ENCODE measurements at places on chromosomes 5 and 9.

DNA sequence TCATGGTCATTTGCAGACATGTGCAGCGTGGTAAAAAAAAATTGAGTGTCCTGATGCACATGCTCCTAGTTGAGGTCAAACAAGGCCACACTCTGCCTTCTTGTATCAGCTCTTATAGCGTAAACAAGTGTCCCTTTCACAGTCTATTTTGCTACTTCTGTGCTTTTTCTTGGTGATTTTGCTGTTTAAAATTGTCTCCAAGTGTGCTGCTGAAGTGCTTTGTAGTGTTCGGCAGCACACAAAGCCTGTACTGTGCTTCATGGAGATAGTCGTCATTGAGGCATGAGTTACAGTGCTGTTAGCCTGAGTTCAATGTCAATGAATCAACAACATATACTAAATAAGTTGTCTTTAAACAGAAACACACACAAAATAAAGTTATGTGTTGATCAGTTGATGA lies 690.4 kb upstream of the MEF2C start:
- H3K27ac ChIP-seq: no peak overlapping the region
- H3K36me3 ChIP-seq: no peaks in the 10 kb centered on the region
- no peaks in the 10 kb centered on the region for H3K4me1 ChIP-seq

DNA sequence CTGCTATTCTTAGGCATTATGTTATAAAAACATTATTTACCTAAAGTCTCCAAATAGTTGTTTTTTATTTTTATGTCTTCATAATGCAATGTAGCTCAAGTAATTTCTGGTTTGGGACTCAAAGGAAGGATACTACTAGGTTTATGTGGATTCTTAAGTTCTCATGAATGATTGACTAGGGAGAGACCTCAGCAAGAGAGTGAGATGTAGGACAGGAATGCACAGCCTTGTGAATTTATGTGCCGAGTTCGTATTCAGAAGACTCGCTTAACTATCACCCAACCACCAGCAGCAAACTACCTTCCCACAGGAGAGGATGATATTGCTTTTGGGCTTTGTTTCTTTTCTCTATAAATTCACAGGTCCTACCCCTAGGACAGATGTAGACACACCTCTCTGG lies 282.9 kb downstream of the ARHGEF28 start:
- no peak overlapping the region for H3K4me3 ChIP-seq
- H3K4me1 ChIP-seq: peaks cover 6% of the 10 kb centered on the region
- H3K36me3 ChIP-seq: no peaks in the 10 kb centered on the region
- DNase-seq: no peak

- H3K36me3 ChIP-seq: no peaks in the 10 kb centered on the region
- no peak for DNase-seq
- H3K27ac ChIP-seq: no peak overlapping the region
- H3K4me1 ChIP-seq: no peaks in the 10 kb centered on the region
- H3K4me3 ChIP-seq: no peak overlapping the region
- peaks cover 92% of the 10 kb centered on the region for H3K27me3 ChIP-seq
Measured at GRCh38 chr9:36956908-36957307, 77.2 kb downstream of the PAX5 start.

GRCh38 chr5:154444556-154445421 lies 1.0 kb upstream of the SAP30L start:
- no peaks in the 10 kb centered on the region for H3K27me3 ChIP-seq
- DNase-seq: no peak
- H3K27ac ChIP-seq: peak overlapping the region; percentile 96
- H3K36me3 ChIP-seq: peaks cover 36% of the 10 kb centered on the region
- peaks cover 67% of the 10 kb centered on the region for H3K4me1 ChIP-seq
- peak overlapping the region; percentile 98 for H3K4me3 ChIP-seq

GRCh38 chr9:75087289-75087823 lies 599 bp downstream of the NMRK1 start:
- peak; percentile 16 for DNase-seq
- peak overlapping the region; percentile 95 for H3K27ac ChIP-seq
- peaks cover 64% of the 10 kb centered on the region for H3K4me1 ChIP-seq
- H3K27me3 ChIP-seq: no peaks in the 10 kb centered on the region

DNA sequence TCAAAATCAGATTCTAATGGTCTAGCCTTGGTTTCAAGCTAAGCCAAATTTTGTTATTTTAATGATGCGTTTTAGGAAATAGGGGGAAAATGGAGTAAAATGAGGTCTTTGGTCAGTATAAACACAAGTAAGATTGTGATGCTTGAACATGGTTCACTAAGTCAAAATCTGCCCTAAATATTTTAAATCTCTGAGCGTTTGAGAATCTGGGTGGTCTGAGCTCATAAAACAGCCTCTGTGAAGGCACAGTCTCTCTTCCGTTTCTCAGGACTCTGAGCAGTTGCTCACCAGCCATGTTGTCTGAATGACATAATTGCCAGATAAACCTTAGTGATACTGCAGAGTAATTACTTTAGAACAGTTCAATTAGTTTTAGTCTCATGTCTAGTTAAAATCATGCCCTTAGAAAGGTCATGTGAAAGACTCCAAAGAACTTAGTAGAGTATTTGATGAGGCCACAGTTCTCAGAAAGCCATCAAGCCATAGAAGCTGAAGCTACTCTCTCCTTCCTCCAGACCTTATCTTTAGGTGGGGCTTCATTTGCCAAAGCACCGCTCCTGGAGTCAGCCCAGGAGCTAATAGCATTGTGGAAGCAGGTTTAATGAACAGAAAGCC lies 257.1 kb upstream of the MAP3K1 start:
- H3K4me3 ChIP-seq: no peak overlapping the region
- no peaks in the 10 kb centered on the region for H3K36me3 ChIP-seq
- H3K27me3 ChIP-seq: peaks cover 38% of the 10 kb centered on the region
- H3K4me1 ChIP-seq: no peaks in the 10 kb centered on the region
- no peak for DNase-seq

GRCh38 chr5:172801179-172801671 lies 30.2 kb upstream of the DUSP1 start:
- peaks cover 18% of the 10 kb centered on the region for H3K4me1 ChIP-seq
- H3K36me3 ChIP-seq: peaks cover under 1% of the 10 kb centered on the region
- no peaks in the 10 kb centered on the region for H3K27me3 ChIP-seq
- no peak overlapping the region for H3K4me3 ChIP-seq
- no peak overlapping the region for H3K27ac ChIP-seq

GRCh38 chr5:50647726-50648125 lies 18.7 kb upstream of the PARP8 start:
- H3K27ac ChIP-seq: peak overlapping the region; percentile 83
- no peak for DNase-seq
- no peaks in the 10 kb centered on the region for H3K36me3 ChIP-seq
- H3K4me1 ChIP-seq: peaks cover 17% of the 10 kb centered on the region
- no peak overlapping the region for H3K4me3 ChIP-seq
- no peaks in the 10 kb centered on the region for H3K27me3 ChIP-seq

- no peaks in the 10 kb centered on the region for H3K27me3 ChIP-seq
- H3K27ac ChIP-seq: peak overlapping the region; percentile 75
- no peak overlapping the region for H3K4me3 ChIP-seq
- peaks cover 40% of the 10 kb centered on the region for H3K4me1 ChIP-seq
Measured at GRCh38 chr9:126401107-126401506, 74.5 kb downstream of the MVB12B start.

DNA sequence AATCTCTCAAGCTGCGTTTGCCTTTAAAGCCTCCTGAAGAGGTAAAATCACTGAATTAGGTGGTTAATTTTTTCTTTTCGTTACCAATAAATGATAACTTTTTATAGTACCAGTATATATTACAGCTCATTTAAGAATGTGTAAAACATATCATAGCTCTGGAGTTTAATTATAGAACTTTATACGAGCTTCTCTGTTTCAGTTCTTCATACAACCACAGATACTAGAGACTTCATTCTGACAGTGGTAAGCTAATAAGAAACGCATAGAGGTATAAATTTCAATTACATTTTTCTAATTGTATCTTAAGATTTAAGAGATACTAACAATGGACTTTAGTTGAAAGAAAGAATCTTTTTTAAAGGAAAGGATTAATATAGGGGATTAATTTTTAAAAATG lies 73.9 kb downstream of the PBX3 start:
- H3K27ac ChIP-seq: peak overlapping the region; percentile 73
- peaks cover 2% of the 10 kb centered on the region for H3K36me3 ChIP-seq
- no peak for DNase-seq
- H3K27me3 ChIP-seq: no peaks in the 10 kb centered on the region

DNA sequence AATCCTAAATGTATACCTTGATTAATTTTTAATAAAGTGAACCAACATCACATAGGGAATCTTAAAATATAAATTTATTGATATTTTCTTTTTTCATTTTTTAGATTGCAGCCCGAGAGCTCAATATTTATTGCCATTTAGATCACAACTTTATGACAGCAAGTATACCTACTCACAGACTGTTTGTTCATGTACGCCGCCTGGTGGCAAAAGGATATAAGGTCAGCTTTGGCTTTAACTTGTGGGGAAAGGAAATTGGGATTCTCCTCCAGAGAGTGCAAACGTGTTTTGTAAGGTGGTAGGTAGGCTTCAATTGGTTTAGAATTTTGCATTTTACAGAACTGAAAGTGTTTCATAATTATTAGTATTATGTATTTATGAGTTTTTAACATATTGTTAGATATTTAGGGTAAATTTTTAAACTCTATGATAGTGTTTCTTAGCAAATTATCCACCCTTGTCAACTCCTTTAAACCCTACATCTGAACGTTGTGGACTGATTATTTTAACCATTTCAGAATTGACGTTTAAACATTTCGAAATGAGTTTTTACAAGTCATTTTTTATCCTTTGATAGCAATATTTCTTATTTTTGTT lies 17.5 kb upstream of the DHFR start:
- H3K4me1 ChIP-seq: peaks cover 4% of the 10 kb centered on the region
- no peak overlapping the region for H3K27ac ChIP-seq

DNA sequence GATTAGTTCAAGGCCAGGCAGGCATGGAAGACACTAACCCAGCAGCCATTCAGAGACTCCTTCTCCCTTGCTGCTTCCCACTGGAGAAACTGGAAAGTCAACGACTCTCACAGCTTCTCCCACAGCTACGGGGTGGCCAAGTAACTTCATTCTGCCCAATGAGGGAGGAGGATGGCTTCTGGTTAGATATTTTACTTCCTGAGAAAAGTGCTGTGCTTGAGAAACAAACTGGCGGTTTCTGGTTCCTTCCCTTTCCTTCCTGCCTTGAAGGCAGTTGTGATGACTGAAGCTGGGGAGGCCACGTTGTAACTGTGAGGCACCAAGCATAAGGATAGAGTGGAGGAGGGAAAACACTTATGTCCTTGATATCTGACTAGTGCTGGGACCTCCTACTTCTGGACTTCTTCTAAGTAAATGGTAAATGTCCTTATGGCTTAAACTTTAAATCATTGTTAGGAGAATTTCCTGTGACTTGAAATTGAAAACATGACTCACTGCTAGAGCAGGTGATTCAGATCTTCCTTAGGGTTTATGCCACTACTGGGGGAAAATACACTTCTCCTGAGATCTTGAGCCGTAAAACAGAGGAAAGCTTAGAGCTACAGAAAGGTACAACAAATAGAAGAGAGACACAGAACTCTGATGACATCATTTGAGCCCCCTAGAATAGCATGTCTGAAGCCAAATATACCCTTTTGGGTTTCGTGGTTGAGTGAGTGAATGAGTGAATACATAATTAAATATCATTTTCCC lies 3.1 kb upstream of the GNPDA1 start:
- peak overlapping the region; percentile 83 for H3K27ac ChIP-seq
- DNase-seq: no peak
- peaks cover 50% of the 10 kb centered on the region for H3K4me1 ChIP-seq
- peaks cover 13% of the 10 kb centered on the region for H3K36me3 ChIP-seq
- no peaks in the 10 kb centered on the region for H3K27me3 ChIP-seq

- H3K4me1 ChIP-seq: no peaks in the 10 kb centered on the region
- H3K4me3 ChIP-seq: no peak overlapping the region
Measured at GRCh38 chr5:86709157-86709881, 91.6 kb downstream of the COX7C start.

DNA sequence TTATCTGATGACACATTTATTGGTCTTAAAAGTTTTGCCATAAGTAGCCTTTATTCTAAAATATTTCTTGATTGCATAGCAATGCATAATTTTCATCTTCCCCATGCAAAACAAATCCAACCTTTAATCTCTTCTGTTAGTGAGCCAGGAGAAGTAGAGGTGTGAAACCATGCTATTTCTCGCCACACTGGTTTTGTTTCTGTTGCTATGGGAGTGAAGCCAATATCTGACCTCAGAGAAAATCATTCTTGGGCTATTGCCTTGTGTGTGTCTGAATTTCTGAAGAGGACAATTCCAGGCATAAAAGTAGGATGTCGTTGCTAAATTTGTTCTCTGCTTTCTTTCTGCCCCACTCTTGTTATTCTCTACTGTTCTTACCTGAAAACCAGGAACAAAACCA lies 183.6 kb downstream of the PTTG1 start:
- H3K4me1 ChIP-seq: no peaks in the 10 kb centered on the region
- peaks cover 2% of the 10 kb centered on the region for H3K36me3 ChIP-seq
- no peak for DNase-seq
- H3K4me3 ChIP-seq: no peak overlapping the region

- H3K4me3 ChIP-seq: no peak overlapping the region
- no peaks in the 10 kb centered on the region for H3K36me3 ChIP-seq
- H3K27me3 ChIP-seq: peaks cover 32% of the 10 kb centered on the region
- H3K4me1 ChIP-seq: no peaks in the 10 kb centered on the region
Measured at GRCh38 chr5:112388074-112388473, 31.0 kb downstream of the EPB41L4A start.
